ENCODE measurements at places on chromosomes 5 and 9.
A peak's percentile ranks its signal among the peaks of the same experiment; 100 is the strongest.

- no peak for DNase-seq
Measured at GRCh38 chr9:79623799-79624721, 52.3 kb downstream of the TLE4 start.

- peak; percentile 65 for DNase-seq
Measured at GRCh38 chr9:111597852-111598732, 1.4 kb downstream of the PTGR1 start.

GRCh38 chr9:84953252-84953773 is 283.8 kb downstream of the NTRK2 start:
- DNase-seq, result no peak

DNA sequence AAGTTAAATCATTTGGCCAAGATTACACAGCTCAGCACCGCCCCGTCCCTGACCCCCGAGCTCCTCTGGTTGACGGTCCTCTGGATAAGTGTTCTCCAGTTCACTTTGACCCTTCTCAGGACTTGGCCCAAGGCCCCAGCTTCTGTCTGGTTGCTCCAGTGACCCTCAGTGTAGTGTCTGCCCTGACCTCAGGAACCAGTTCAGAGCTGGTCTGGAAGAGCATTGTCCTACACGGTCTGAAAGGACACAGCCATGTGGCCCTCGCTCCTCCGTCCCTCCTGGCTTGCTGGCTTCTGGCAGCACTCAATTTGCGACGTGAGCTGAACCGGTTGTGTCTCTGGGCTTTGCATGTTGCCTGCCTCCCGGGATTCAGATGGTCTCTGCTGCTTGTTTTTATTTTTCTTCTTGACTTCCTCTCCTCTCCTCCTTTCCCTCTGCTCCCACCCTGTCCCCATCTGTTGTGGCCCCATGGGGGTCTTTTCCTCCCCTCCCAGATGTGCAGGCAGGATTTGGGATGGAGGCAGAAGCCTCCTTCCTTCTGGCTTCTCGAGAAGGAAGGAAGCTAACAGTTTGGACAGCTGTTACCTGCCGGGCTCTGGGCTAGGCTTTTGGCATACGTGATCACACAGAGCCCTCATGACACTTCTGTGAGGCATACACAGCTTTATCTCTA is 72.0 kb downstream of the PPARGC1B start:
- no peak for DNase-seq

GRCh38 chr5:72018143-72018803 is 89.0 kb upstream of the MAP1B start:
- peak; percentile 73 for DNase-seq

DNA sequence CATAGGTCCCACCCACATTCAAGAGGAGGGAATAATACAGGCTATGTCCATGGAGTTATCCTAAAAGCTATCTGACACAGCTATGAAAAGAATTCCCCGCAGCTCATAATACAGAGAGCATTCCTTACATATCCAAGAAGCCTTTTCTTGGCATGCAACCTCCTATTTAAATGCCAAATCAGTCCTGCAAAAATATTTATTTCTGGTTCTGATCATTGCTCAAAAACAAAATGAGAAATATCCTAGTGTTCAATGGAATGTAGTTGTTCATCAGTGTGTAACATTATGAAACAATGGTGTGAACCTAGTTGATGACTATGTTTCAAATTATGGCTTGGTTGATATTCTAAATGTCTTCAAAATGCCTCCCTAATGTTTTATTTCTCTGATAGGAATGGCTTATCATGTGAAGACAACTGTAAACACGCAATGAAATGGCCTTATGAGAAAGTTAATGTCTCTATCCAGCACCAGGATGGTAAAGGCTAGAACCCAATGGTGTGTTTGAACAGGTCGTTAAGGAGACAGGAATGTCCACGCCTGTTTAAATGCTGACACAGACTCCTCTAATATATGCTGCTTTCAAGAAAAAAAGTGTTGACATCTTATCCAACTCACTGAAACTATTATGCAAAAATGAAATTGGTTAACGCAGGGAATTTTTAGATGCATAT is 126.7 kb upstream of the CDH6 start:
- no peak for DNase-seq

GRCh38 chr9:96423985-96424336 is 5.8 kb upstream of the ZNF367 start:
- DNase-seq, result no peak

DNA sequence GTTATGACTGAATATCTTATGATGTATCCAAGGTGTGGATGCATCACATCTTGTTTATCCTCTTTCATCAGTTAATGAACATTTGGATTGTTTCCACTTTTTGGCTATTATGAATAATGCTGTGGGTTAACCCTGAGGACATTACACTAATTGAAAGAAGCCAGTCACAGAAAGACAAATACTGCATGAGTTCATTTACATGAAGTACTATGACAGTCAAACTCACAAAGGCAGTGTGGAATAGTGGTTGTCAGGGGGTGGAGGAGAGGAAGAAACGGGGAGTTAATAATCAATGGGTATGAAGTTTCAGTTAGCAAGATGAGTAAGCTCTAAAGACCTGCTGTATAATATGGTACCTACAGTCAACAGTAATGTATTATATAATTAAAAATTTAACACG is 409.4 kb upstream of the CTNND2 start:
- no peak for DNase-seq

GRCh38 chr5:157744051-157745011 is 819 bp downstream of the LSM11 start:
- DNase-seq, result no peak

- DNase-seq, result no peak
Measured at GRCh38 chr5:6483880-6484382, 35.3 kb downstream of the UBE2QL1 start.

- peak; percentile 59 for DNase-seq
Measured at GRCh38 chr9:37464426-37465248, 613 bp downstream of the ZBTB5 start.

- DNase-seq, result peak; percentile 86
Measured at GRCh38 chr5:112253478-112254250, 165.4 kb downstream of the EPB41L4A start.

DNA sequence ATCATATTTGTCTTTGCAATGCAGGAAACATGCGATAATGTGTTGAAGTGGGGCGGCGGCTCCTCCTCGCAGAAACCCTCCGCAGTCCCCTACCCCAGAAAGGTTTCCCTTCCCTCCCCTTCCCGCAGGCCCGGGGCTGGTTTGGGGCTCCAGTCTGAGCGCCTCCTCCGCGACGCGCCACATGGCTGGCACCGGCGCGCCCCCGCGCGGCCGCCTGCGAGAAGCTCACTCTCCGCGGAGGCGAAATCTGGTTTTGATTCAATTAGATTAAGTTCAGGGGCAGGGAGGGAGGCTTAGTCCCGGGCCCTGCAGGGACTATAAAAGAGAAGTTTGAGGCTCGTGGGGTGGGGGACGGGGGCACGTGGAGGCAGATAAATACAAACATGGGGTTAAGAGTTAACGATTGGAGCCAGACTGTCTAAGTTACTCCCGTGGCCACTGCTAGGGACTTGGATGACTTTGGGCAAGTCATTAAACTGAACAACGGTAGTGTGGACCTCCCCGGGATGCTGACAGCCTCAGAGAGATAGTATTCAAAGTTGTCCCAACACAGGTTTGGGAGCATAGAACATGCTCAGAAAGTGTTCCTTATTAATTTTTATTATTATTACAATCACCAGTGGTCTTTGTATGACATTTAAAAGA is 69.4 kb downstream of the MSX2 start:
- peak; percentile 59 for DNase-seq

DNA sequence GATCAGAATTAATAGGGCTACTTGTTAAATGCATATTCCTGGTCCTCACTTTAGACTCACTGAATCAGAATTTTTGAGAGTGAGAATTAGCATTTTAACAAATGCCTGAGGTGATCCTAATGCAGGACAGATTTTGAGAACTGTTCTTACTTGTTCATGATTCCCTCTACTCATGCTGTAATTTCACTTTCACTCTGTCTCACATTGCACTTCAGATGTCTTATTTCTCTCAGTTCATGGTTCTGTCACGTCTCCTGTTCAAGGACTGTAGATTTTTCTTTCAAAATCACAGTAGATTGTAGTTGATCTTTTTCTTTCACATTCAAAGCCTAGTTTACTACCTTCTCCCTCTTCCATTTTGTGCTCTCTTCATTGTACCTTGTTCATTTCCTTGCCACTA is 54.3 kb downstream of the ADGRV1 start:
- no peak for DNase-seq

DNA sequence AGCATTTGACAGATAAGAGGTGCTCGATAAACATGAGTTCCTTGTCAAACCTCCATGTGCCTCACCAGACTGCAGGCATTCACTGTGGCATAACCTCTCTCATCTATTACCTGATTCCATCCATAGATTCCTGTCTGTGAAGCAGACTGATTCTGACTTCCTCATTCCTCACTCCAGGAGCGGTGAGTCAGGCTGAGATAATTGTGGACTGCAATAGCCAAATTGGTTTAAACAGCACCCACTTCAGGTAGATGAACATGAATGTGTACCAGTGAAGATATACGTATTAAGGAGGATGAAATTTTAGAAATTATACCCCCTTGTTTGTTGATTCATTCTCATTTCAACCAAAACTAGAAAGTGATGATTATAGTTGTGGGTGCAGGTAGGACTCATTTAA is 391.2 kb downstream of the HINT1 start:
- DNase-seq, result peak; percentile 4

DNA sequence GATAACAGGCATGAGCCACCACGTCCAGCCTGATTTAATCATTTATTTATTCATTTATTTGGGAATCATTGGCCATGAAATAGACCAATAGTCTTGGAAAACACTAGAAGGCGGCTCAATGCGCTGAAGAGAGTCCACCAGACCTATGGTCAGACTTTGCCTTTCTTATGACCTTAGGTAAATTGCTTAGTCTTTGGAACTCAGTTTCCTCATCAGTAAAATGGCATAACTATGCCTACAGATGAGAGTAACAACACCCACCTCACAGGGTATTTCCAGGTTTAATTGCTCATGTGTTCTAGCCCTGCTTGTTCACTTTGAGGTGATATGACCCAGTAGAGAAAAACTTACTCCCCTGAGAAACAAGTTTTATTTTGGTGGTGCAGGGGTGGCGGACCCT is 38.2 kb upstream of the CPEB4 start:
- no peak for DNase-seq

DNA sequence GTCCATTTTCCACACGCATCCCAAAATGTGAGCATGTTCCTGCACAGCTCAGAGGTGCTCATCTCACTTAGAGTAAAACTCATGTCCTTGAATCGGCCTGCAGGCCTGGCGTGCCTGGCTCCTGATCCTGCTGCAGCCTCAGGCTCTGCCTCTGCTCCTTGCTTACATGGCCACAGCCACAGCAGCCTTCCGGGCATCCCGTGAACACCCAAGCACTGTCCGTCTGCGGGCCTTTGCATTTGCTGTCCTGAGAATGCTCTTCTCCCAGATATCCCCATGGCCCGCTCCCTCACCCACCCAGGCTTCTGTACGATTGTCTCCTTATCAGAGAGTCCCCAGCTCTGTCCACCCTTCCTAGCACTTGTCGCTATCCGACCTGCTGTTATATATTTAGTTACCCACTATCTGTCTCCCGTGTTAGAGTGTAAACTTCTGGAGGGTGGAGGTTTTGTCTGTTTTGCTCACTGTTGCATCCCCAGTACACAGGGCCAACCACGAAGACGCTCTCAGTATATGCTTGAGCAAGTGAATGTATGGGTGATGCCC is 21.9 kb downstream of the FGF18 start:
- no peak for DNase-seq

GRCh38 chr9:70816891-70817290 is 304.5 kb downstream of the TRPM3 start:
- no peak for DNase-seq

- no peak for DNase-seq
Measured at GRCh38 chr9:6921315-6921714, 163.5 kb downstream of the KDM4C start.
